ENCODE measurements at places on chromosomes 11 and 22.

DNA sequence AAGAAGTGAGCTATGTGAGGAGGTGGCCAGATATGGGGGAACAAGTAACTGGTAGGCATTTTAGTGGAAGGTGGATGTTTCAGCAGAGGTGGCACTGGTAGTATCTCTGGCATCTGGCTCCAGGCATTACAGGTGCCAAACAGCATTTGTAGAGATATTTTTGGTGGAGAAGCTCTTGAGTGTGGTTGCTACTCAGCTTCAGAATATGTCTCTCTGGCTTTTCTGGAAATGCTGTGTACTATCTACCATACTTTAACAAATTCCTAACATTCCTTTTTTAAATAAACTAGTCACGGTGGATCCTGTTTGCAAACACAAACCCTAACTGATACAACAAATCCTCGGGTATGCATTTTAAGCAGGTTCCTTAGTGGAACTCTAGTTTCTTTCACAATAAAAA, 128.0 kb downstream of the BARX2 start:
- no peak for DNase-seq

DNA sequence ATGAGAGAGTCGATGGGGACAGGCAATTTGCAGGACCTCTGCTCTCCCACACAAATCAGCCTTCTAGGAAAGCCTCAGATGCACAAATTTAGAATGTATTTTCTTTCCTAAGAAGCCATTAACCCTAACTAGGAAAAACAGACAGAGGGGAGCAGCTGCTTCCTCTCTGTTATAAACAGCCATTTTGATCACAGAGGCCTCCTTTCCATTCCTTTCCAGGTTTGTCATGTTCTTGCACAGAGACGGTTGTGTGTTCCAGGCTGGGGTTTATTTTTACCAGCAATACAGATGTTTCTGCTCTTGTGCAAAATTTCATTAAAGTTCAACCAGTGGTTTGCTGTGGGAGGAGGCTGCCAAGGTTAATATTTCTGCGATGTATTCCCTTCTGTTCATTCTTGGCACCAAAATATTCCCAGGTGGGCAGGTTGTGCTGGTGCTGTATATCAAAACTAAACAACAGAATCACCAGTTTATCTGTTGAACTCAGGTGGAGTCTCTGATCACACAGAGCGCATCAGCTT, 90.2 kb downstream of the NAV2 start:
- no peak for DNase-seq

DNA sequence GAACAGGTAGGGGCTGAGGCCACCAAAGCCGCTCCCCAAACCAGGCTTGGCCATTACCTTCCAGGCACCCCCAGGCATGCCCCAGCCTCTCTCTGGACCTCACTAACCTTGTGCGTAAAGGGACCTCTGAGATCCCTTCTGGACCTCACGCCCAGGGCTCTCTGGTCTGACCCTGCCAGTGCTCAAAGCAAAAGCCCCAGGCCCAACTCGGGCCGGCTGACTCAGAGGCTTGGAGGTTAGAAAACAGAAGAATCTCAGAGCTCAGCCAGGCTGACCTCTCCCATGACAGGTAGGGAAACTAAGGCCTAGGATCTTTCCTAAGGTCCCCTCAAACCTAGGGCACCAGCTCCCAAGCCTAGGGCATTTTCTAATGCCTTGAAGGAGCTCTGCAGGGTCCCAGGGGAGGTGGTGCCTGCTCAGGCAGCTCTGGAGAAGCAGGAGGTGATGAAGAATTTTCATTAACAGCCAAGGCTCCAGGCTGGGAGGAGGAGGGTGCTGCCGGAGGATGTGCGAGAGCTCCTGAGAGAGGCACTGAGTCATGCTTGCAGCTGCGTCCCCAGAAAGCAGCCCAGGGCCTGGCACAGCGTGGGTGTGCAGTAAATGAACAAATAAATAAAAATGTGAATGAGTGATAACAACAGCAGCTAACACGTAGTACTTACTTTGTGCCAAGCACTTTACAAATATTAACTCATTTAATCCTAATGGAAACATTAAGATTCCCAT, 25.6 kb downstream of the ARRB1 start:
- peak; percentile 73 for DNase-seq

- DNase-seq, result peak; percentile 79
These were observed 84.1 kb downstream of the LARGE2 start for GRCh38 chr11:46006418-46007070.

DNA sequence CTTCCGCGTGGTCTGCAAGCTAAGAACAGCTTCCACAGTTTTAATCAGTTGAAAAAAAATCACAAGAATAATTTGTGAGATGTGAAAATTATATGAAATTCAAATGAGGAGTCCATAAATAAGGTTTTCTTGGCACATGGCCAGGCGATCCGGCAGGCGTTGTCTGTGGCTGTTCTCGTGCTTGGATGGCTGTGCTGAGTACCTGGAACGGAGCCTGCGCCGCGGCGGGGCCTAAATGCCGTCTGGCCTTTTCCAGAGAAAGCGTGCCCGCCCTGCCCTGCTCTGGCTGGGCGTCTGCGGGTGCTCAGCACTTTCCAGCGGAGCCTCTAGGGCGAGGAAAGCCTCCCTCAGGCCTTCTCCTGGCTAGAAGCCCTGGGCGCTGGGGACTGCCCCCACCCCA, 41.8 kb downstream of the OSBPL5 start:
- DNase-seq, result no peak

- no peak for DNase-seq
These were observed 32.5 kb downstream of the PLEKHA7 start for GRCh38 chr11:16981651-16982194.

- DNase-seq, result no peak
These were observed 1258.8 kb downstream of the BRD1 start for GRCh38 chr22:48568736-48569330.

GRCh38 chr22:45503816-45504372, 1.2 kb downstream of the FBLN1 start:
- no peak for DNase-seq

DNA sequence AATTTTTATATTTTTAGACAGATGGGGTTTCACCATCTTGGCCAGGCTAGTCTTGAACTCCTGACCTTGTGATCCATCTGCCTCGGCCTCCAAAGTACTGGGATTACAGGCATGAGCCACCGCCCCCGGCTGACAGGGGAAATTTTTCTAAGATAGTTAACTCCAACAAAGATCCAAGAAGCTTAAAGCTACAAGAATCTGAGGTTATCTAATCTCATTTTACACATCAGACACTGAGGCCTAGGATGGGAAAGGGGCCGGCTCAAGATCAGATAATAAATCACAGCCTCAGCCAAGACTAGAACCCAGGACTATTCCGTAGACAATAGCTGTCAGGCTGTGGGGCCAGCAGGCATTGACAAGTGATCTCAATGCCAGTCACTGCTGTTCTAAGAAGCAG, 94.0 kb downstream of the AMBRA1 start:
- no peak for DNase-seq

DNA sequence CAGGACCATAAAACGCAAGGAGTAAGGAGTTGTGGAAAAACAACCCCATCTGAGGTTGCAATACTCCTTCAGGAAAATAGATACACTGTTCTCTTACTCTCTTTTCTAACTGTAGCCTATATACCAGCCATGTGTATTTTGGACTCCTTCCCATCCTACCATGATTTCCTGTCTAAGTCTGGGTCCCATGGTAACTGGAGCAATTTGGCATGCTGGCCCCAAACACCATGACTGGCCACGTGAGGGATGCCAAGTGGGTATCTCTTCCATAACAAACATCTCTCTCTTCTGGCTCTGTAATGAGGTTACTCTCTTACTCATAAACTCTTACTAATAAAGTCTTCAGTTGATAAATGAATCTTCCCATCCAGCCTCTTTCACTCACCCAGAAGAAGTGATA, 26.5 kb downstream of the ABTB2 start:
- peak; percentile 66 for DNase-seq

GRCh38 chr11:75845324-75845723, 30.3 kb downstream of the UVRAG start:
- no peak for DNase-seq

DNA sequence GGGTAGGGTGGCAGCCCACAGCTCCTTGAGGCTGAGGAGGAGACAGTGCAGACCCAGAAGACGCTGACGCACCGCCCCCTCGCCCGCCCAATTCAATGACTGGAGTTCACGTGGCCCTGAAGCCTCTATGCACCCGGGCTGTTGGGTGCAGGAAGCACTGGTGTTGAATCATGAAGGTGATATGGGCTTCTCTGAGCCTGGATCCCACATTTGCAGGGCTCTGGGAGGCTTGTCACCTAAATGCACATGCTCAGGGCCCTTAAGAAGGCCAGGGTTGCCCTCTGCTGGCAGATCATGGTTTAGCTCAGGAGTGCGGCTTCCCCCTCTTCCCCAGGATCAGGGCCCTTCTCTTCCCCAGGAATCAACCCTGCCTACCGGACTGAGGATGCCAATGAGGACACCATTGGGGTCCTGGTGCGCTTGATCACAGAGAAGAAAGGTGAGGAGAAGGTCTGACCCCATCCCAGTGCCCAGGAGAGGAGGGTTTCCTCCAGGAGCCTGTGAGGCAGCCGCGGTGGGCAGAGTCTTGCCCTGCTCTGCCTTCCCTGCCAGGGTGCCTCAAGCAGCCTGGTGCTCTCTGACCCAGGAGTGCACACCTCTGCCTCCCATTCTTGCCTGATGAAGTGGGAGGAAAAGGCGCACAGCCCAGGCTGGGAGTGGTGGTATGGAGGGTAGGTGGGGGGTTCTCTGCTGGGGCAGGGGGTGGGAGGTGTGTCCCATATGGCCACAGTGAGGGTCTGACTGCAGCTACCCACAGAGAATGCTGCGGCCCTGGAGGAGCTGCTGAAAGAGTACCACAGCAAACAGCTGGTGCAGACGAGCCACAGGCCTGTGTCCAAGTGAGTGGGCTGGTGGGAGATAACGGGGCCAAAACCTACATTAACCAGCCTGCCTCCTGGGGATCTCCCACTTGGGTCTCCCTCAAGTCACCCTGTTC, 17.5 kb downstream of the RELT start:
- peak; percentile 81 for DNase-seq

- DNase-seq, result peak; percentile 75
These were observed 148.8 kb downstream of the CRYBB2 start for GRCh38 chr22:25368271-25368670.

GRCh38 chr11:97574976-97575665, 1185.3 kb downstream of the JRKL start:
- DNase-seq, result peak; percentile 5

- DNase-seq, result no peak
These were observed 217.8 kb downstream of the KIRREL3 start for GRCh38 chr11:126782810-126783209.

DNA sequence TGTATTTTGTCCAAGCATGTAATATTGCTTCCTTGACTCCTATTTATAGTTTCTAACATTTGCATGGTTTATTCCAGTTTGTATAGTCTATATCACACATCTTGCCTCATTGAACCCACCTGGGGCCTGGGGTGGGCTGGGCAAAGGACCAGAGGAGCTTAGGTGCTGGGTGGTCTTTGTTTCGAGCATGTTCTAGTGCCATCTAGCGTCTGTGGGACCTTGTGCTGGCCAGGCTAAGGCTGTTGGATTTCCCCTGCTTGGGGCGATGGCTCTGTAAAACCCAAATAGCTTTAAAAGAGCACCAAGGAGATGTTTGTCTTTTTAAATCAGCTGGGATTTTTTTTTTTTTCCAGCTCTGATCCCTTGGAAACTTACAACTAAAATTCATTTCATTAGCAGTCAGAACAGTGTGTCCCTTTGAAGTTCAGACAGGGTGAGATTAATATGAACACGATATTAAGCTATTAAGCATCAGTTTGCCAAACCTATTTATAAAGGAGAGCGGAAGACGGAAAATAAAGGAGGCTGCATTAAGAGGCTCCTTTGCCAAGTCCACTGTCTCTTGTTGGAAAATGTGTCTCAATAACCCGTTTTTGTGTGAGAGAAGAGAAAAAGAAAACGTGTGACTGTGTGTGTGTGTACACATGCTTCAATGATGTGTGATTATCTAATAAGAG, 157.4 kb downstream of the COMMD9 start:
- peak; percentile 51 for DNase-seq

- DNase-seq, result no peak
These were observed 17.1 kb upstream of the TMPRSS13 start for GRCh38 chr11:117946156-117946841.

DNA sequence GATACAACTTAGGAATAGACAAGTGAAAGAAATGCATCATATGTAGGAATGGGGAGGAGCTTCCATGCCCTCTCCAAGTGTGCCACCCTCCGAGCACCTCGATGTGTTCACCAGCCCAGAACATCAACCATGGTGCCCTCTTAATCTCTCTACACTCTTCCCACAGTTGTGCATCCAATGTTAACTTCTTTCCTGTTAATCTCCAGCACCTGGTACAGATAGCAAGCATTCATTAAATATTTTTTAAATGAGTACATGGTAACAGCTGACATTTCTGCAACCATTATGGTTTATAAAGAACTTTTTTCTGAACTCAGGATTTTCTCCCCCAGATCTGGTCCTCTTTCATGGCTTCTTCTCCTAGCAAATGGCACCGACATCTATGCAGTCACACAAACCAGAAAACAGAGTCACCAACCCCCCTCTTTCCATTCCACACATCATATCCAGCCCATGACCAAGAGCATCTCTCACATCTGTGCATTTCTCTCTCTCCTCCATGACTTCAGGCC, 118.1 kb upstream of the CLPB start:
- DNase-seq, result peak; percentile 47
